Uterine smooth muscle cell (primary cell): ENCODE measurements at places on chromosomes 12 and 14. TPM values are rescaled to one million over a fixed set of nuclear protein-coding genes. Genes with fewer than 3 reads are reported as not detected.

Gene FAM90A1
- 0.11 and 0.12 TPM in 2 replicates for total RNA-seq

Gene PRKD1
- 8.3 and 10.7 TPM in 2 replicates for total RNA-seq

Gene CELA1
- not detected in 2 replicates for total RNA-seq

Gene KRT71
- total RNA-seq: not detected in 2 replicates

Gene SERPINA10
- total RNA-seq: under 0.01 TPM in 1 of 2 replicates, not detected in the other

Gene SCAF11
- 52.1 and 55.0 TPM in 2 replicates for total RNA-seq

Gene TEX52
- 0.12 TPM in 1 of 2 replicates, not detected in the other for total RNA-seq

Gene RTL1
- under 0.01 TPM in 2 replicates for total RNA-seq

Gene SPTB
- total RNA-seq: under 0.01 TPM in 2 replicates

Gene TAS2R14
- total RNA-seq: 2.9 and 3.6 TPM in 2 replicates

Gene ATN1
- 15.7 and 22.4 TPM in 2 replicates for total RNA-seq

Gene SLC48A1
- total RNA-seq: 7.0 and 15.5 TPM in 2 replicates

Gene SLCO1A2
- not detected in 2 replicates for total RNA-seq

Gene ITGB7
- total RNA-seq: 0.12 and 0.77 TPM in 2 replicates

Gene VASH1
- 2.8 and 6.4 TPM in 2 replicates for total RNA-seq

Gene AQP5
- not detected in 2 replicates for total RNA-seq

Gene FZD10
- under 0.01 and 0.12 TPM in 2 replicates for total RNA-seq

Gene RNU6-7
- total RNA-seq: not detected in 2 replicates

Gene NTF3
- total RNA-seq: 0.12 TPM in 1 of 2 replicates, not detected in the other

Gene ANO4
- 5.9 and 7.4 TPM in 2 replicates for total RNA-seq

Gene COL2A1
- total RNA-seq: not detected in 2 replicates

Gene DGKA
- total RNA-seq: 29.8 and 32.7 TPM in 2 replicates

Gene CCDC198
- total RNA-seq: not detected in 2 replicates

Gene CPNE6
- not detected in 2 replicates for total RNA-seq

Gene LRP1-AS
- total RNA-seq: not detected in 2 replicates

Gene DHRS2
- total RNA-seq: 0.22 and 0.25 TPM in 2 replicates

Gene GIT2
- total RNA-seq: 36.6 and 44.8 TPM in 2 replicates

Gene ASIC1
- 0.66 and 3.6 TPM in 2 replicates for total RNA-seq

Gene NRXN3
- 0.22 and 0.62 TPM in 2 replicates for total RNA-seq

Gene SYCP3
- total RNA-seq: under 0.01 and 0.11 TPM in 2 replicates

Gene PRKAG1
- total RNA-seq: 72.5 and 74.4 TPM in 2 replicates

Gene CD163
- total RNA-seq: not detected in 2 replicates

Gene CAPZA3
- not detected in 2 replicates for total RNA-seq

Gene HELB
- total RNA-seq: 4.6 and 4.9 TPM in 2 replicates

Gene C14orf93
- total RNA-seq: 8.0 and 10.0 TPM in 2 replicates

Gene SELPLG
- total RNA-seq: 0.55 and 1.00 TPM in 2 replicates

Gene BDKRB2
- total RNA-seq: 43.4 and 74.1 TPM in 2 replicates

Gene EPYC
- not detected in 2 replicates for total RNA-seq

Gene PPFIA2
- 6.2 and 7.3 TPM in 2 replicates for total RNA-seq

Gene DDX51
- total RNA-seq: 11.0 and 11.7 TPM in 2 replicates

Gene ZDHHC22
- not detected in 2 replicates for total RNA-seq

Gene DCTN2
- 80.7 and 106 TPM in 2 replicates for total RNA-seq

Gene NXPH4
- total RNA-seq: 1.7 and 4.0 TPM in 2 replicates

Gene TUBA1C
- 298 and 933 TPM in 2 replicates for total RNA-seq

Gene CAPS2
- total RNA-seq: 9.2 and 9.4 TPM in 2 replicates

Gene KCNA1
- total RNA-seq: under 0.01 TPM in 1 of 2 replicates, not detected in the other
